SK-N-MC (cell line): ENCODE measurements at places on chromosomes 3 and 15.

DNA sequence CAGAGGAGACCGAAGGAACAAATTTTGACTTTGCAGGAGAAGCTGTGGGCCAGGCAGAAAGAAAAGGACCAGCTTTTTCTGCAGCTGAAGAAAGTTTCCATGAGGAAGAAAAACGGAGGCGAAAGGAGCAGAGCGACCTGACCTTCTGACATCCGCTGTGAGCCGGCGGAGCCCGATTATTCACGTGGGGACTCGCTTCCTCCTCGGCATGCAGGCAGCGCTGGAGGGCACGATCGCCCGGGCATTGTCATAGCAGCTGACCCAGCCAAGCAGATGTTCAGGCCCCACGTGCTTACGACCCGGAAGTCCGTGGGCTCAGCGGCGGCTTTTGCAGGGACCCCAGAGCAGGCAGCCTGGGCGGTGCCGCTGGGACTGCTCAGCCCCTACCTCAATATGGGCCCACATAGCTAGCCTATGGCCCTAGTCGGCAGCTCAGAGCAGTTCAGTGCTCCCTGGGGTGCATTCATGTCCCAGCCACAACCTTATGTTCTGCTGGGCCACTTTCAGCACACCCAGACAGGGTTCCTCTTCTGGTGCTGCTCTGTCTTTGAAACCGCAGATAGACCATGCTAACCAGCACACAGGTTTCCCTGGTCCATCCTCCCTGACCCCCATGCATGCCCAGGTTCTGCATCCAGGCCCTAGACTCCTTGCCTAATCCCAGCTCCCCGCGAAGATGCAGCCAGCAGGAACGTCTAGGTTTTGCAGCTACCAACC lies 10.5 kb upstream of the EIF4A2 start:
- no peak for DNase-seq

DNA sequence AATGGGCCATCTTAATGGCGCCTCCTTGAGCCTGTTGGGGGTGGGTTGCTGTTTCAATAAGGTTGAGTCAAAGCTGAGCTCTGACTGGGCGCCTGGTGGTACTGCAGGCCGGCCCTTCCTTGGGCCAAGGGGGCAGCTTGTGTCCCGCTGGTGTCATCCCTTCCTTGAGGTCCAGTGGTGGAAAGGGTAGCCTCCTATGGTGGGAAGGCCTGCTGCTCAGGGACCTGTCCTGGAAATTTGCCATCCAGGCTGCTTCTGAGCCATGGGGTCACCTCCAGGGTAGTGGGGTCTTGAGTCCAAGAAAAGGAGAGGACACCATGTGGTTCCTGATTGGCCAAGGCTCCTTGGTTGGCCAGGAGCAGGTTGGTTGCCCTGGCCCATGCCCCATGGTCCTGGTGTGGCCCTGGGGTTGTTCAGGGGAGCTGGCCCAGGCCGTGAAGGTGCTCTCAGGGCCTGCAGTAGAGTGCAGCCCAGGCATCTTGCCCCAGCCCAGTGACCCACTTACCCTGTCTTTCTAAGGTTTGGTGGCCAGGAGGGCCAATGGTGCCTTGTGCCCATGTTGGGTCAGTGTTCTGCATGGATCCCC lies 188.7 kb downstream of the UBE3A start:
- DNase-seq = no peak

GRCh38 chr3:23495507-23495906 lies 292.4 kb downstream of the UBE2E2 start:
- no peak for DNase-seq

GRCh38 chr15:81789403-81789802 lies 256.4 kb downstream of the MEX3B start:
- no peak for DNase-seq

DNA sequence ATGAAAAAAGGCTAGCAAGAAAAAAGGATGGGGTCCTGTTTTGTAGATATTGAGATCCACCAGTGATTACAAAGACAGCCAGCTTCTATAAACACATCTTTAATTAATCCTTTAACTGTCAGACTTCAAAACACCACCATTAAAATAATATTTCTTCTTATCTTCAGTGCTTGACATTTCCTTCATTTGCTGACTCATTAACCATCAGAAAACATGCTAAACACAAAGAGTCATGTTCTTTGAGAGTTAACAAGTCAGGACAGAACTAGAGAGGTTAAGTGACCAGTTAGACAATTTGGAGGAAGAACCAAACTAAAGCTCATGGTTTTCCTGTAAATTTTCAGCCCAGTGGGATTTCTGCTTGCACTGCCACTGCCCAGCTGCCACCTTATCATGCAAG lies 111.4 kb downstream of the MEIS2 start:
- no peak for DNase-seq

GRCh38 chr3:18752273-18752934 lies 327.3 kb upstream of the SATB1 start:
- no peak for DNase-seq
